ENCODE measurements at places on chromosomes 2 and 18.
A peak's percentile ranks its signal among the peaks of the same experiment; 100 is the strongest.

DNA sequence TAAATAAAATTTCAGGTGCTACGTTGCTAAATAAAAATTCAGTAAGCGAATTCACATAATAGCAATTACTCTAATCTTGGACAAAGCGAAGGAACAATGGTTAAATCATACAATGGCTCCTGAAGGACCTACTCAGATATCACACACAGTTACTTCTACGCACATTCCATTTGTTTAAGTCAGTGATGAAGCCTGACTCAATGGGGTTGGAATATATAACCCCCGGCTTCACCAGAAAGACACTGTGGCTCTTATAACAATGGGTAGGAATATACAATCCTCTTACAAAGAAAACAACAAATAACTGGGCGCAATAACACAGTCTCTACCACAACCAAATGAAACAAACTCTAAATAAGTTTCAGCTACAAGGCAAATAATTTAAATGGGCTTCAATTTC lies 349.5 kb downstream of the IRS1 start:
- DNase-seq = no peak

DNA sequence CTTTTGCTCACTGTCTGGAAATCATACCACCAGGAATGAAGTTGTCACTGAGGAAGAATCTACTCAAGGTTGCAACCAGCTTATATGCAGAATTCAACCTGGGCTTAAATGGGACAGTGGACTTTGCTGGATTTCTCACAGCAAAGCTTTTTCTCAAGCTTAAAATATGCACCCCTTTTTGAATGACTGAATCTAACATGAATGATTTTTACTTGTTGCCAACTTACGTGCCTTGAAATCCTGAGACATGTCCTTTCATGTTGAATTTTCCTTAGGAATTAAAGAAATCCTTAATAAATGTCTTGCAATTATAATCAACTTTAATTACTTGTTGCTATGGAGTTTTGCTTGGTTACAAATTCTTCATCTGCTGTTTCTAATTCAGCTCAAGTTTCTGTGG lies 57.4 kb downstream of the SPP2 start:
- no peak for DNase-seq

GRCh38 chr2:85772019-85772745 lies 18.4 kb downstream of the ATOH8 start:
- peak; percentile 100 for DNase-seq

GRCh38 chr2:7639476-7639875 lies 722.3 kb downstream of the RNF144A start:
- no peak for DNase-seq

DNA sequence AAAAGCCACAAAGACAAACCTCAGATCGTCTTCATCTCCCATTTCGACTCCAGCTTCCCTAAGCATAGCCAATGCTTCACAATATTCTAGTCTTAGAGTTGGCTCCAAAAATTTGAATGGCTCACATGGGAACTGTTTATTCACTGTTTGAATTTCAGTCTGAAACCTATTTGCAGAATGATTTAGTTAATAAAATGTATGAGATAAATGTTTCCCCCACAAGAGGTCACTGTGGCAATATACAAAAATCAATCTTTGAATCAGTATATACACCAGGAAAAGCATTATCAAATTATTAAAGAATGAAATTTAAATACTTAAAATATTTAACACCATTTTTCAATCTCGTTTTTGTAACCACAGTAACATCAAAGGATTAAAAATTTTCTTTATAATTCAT lies 40.0 kb upstream of the MCM6 start:
- DNase-seq = peak; percentile 26

- no peak for DNase-seq
These were observed 10.9 kb upstream of the PSD4 start for GRCh38 chr2:113162869-113163268.

GRCh38 chr2:158464426-158465281 lies 7.9 kb downstream of the PKP4 start:
- peak; percentile 14 for DNase-seq

GRCh38 chr2:169732583-169733358 lies 861 bp upstream of the KLHL23 start:
- DNase-seq = no peak
